ENCODE measurements at places on chromosomes 16 and 17.

GRCh38 chr16:48608452-48608851 lies 1.5 kb downstream of the N4BP1 start:
- no peak for DNase-seq

GRCh38 chr17:57639381-57639780 lies 105.7 kb downstream of the CCDC182 start:
- DNase-seq = no peak

- no peak for DNase-seq
Observed at GRCh38 chr16:1330260-1330914, 3.1 kb upstream of the BAIAP3 start.

- no peak for DNase-seq
Observed at GRCh38 chr17:35775039-35775438, 14.4 kb downstream of the C17orf50 start.

GRCh38 chr17:16364625-16365024 lies 11.4 kb upstream of the CENPV start:
- no peak for DNase-seq

GRCh38 chr16:89201439-89202377 lies 1.4 kb upstream of the SLC22A31 start:
- peak; percentile 54 for DNase-seq

DNA sequence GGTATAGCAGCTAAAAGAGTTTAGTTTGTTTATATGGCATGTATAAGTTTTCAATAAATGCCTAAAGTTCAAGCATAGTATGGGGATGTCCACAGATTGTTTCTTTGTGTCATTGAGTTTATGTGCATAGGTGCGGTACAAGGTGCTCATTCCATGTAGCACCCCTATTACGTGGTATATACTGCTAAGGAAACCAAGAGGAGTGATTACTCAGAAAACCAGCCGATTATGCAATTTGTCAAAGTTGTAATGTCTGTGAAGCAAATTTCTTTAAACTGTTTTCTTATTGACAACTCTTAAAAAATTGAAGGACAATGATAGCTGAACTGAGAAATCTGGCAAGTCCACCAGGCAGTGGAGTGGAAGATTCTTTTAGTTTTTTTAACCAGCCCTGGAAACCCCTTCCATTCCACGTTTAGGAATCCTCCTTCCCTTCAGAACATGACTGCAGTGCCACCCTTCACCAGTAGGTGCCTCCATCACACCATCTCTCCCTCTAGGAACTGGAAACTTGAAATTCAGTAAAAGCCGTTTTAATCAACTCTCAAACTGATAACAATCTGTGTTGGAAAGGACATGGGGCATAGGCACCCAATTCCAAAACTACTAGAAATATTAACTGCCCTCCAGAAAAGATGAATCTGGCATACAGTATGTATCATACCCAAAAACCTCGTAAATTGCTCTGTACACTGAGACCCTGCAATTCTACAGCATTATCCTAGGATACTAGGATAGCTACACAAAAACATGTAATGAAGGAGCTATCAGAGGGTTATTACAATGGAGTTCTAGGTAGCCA lies 43.5 kb downstream of the REXO5 start:
- peak; percentile 3 for DNase-seq

GRCh38 chr17:10151667-10152496 lies 46.5 kb downstream of the GAS7 start:
- DNase-seq = no peak

- no peak for DNase-seq
Observed at GRCh38 chr16:86403541-86404163, 106.7 kb upstream of the FOXF1 start.

DNA sequence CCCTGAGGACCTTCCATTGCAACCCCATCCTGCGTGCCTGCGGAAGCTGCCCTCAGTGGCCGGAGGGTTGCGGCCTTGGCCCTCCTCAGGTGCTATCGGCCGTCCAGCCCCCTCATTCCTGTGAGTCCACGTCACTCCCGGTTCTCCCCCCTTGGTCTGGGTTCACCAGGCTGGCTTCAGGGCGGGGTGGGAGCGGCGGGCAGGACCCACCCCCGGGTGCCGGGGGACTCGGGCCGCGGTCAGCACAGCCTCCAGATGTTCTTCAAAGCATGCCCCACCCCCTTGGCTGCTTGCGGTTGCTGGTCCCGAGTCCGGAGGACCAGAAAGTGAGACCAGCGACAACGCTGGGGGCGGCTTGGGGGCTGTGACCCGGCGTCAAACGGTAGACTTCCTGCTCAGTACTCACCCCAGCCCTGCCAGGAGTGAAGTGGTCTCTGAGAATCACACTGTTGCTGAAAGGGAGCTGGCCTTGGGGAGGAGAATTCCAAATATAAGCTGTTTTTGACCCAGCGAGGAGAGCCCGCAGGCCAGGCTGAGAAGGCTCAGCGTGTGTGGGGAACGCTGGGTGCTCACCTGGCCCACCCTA lies 4.5 kb downstream of the ZNF469 start:
- no peak for DNase-seq

DNA sequence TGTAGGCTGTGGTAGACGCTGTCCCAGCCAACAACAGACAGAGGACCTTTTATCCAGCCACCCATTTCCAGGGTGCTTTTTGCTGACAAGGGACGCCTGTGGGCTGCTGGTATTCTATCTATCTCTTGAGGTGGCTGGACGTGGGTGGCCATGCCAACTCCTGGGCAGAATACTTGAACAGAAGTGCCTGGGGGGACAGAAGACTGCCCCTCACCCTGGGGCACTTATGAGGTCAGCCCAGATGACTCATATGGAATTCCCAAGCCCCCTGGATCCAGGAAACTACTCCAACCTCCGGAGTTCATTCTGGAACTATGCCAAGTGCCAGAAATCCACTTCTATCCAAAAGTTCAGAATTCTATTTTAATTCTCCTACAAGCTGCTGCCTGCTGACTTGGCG lies 61.3 kb downstream of the CDRT4 start:
- no peak for DNase-seq

DNA sequence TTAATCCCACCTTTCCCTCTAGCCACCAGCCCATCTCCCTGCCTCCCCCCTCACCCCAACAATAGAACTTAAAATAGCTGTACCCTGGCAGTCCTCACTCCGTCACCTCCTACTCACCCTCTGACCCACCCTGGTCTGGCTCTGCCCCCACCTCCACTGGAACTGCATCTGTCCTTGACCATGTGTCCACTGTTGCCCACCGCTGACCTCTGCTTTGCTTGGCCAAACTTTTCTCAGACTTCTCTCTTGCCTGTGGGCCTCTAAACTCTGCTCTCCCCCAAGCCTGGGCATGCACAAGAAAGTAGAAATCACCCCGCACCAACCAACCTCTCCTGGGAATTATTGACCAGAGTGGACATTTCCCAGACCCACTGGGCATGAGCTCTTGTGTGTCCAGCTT lies 169.8 kb downstream of the WSCD1 start:
- no peak for DNase-seq

GRCh38 chr16:61926766-61927165 lies 109.5 kb downstream of the CDH8 start:
- no peak for DNase-seq

- no peak for DNase-seq
Observed at GRCh38 chr16:26911436-26911835, 155.3 kb upstream of the C16orf82 start.

- no peak for DNase-seq
Observed at GRCh38 chr17:51674579-51675255, 414.4 kb downstream of the UTP18 start.

DNA sequence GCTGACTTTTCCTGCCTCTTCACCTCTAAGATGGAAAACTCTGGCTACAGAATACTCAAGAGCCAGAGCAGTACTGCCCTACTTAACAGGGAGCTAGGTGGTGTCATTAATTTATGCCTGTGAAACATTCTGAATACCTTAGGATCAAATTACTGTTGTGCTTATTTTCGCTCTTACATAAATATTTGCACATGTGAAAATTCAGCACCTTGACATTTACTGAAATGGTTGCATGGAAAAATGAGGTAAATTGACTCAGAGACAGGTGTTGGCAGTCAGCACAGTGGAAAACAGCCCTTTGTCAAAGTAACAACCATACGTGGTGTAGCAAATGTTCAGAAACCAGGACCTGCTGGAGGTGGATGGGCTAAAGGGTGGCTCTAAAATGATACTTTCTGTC lies 193.6 kb downstream of the CDH8 start:
- no peak for DNase-seq

DNA sequence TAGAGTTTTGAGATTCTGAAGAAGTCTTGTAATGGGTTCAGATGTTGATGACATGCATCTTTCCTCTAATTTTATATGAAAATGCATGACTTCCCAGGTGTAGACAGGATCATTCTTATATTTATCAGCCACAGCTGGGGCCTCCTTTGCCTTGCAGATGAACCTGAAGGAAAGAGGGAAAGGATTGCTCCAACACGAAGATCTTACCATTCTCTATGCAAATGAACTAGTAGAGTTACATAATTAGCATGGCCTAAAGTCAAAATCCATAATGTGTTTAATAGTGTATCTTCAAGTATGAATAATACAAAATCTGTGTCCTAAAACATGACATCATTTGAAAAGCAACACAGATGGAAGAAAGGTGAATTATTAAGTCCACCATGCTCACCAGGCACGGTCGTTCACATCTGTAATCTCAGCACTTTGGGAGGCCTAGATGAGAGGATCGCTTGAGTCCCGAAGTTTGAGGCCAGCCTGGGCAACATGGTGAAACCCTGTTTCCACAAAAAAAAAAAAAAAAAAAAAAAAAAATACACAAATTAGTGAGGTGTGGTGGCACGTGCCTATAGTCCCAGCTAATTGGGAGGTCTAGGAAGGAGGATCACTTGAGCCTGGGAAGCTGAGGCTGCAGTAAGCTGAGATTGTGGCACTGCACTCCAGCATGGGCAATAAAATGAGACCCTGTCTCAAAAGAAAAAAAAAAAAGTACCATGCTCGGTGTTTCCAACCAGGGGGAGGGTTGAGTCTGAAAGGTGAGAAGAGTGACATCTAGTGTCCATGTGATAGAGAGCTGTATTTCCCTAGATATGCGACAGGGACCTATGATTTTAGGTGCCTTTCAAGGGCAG lies 6.3 kb downstream of the VWA3A start:
- no peak for DNase-seq

GRCh38 chr17:2466931-2467330 lies 44.8 kb downstream of the METTL16 start:
- no peak for DNase-seq

Measured in NCI-H1048 (cell line).